ENCODE measurements at places on chromosomes 11 and 22. TPM values are rescaled to one million over a fixed set of nuclear protein-coding genes. Genes with fewer than 3 reads are reported as not detected.

Gene CABP4
- 0.64 TPM for polyA plus RNA-seq

GRCh38 chr11:11476971-11477645 is 124.1 kb upstream of the CSNK2A3 start:
- DNase-seq: no peak

GRCh38 chr11:33608386-33608785 is 92.2 kb downstream of the C11orf91 start:
- DNase-seq: no peak

- no peak for DNase-seq
Observed at GRCh38 chr11:127693686-127694085, 693.1 kb upstream of the KIRREL3 start.

DNA sequence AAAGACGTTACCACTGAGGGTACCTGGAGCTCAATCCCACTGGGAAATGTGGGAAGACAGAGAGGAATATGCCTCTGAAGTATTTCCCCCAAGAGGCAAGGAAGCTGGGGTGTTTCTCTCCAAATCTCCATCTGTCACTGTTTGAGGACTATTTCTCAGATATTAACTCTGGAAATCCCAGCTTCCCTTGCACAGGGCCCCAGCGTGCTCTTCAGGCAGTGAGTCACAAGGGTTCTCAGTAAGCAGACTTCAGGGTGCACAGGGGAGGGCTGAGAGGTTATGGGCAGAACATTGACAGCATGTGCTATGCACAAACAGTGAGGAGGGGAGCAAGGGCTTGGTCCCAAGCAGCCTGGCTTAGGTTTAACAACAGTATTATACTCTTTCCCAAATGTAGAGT is 60.9 kb upstream of the EED start:
- no peak for DNase-seq

- no peak for DNase-seq
Observed at GRCh38 chr11:95498722-95499425, 267.9 kb upstream of the SESN3 start.

Data from right renal cortex interstitium (tissue), 3 donors.